AG04449 (cell line): ENCODE measurements at places on chromosomes 3 and 15.

GRCh38 chr3:126664591-126665214 is 9.8 kb upstream of the TXNRD3 start:
- DNase-seq: no peak

- DNase-seq: no peak
Measured at GRCh38 chr3:173003471-173003870, 137.6 kb downstream of the SPATA16 start.

GRCh38 chr3:141677701-141678100 is 60.4 kb upstream of the RNF7 start:
- DNase-seq: no peak

GRCh38 chr3:177827511-177828207 is 630.4 kb upstream of the TBL1XR1 start:
- peak; percentile 83 for DNase-seq

DNA sequence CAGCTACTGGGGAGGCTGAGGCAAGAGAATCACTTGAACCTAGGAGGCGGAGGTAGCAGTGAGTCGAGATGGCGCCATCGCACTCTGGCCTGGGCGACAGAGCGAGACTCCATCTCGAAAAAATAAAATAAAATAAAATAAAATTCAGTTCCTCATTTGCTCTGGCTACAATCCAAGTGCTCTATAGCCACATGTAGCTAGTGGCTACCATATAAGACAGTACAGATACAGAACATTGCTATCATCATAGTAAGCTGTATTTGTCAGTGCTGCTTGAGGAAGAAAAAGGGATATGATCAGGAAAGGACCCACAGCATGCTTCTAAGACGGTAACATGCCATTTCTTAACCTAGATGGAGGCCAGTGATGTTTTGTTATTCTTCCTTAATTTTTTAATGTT is 88.7 kb upstream of the CDAN1 start:
- DNase-seq: no peak

GRCh38 chr3:54138937-54139547 is 16.7 kb downstream of the CACNA2D3 start:
- DNase-seq: no peak

- DNase-seq: no peak
Measured at GRCh38 chr3:53672981-53673380, 173.2 kb downstream of the CHDH start.

GRCh38 chr15:34065941-34066340 is 26.9 kb upstream of the AVEN start:
- no peak for DNase-seq

- no peak for DNase-seq
Measured at GRCh38 chr15:58909616-58910015, 23.9 kb downstream of the SLTM start.

DNA sequence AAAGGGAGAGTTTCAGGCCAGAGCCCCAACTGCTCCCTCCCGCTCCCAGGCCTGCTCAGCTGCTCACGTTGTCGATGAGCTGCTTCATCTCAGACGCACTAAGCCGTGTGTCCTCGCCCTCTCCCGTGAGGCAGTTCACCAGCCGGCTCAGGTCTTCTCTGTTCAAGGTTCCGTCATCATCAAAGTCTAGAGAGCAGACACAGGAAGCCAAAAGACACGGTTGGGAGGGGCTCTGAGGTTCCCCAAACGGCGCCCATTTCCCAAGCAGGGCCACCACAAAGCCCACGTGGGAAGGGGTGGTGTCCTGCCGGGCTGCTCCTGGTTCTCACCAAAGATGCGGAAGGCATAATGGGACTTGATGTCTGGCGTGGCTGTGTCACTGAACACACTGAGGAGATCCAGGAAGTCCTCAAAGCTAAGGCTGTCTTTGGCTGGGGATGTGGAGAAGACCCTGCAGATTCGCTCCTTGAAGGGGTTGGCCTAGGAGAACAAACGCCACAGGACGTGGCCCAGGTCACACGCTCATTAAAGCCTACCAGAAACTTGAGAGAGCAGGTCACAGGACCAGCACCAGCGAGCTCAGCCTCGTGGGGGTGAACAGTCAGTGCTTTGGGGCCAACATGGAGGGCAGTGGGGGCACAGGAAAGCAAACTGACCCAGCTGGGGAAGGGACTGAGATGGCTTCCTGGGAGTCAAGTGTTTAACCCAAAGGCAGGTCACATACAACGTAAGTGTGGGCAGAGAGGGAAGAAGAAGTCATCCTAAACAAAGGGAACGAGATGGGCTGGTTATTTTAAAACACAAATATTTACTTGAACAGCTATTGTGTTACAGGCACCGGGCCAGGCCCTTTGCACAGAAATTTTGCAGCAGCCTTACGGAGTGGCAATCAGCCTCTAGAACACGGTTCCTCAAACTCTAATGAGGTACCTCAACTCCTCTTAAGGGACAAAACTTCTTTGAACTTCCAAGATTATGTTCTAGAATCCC is 2.4 kb downstream of the CIB1 start:
- no peak for DNase-seq

DNA sequence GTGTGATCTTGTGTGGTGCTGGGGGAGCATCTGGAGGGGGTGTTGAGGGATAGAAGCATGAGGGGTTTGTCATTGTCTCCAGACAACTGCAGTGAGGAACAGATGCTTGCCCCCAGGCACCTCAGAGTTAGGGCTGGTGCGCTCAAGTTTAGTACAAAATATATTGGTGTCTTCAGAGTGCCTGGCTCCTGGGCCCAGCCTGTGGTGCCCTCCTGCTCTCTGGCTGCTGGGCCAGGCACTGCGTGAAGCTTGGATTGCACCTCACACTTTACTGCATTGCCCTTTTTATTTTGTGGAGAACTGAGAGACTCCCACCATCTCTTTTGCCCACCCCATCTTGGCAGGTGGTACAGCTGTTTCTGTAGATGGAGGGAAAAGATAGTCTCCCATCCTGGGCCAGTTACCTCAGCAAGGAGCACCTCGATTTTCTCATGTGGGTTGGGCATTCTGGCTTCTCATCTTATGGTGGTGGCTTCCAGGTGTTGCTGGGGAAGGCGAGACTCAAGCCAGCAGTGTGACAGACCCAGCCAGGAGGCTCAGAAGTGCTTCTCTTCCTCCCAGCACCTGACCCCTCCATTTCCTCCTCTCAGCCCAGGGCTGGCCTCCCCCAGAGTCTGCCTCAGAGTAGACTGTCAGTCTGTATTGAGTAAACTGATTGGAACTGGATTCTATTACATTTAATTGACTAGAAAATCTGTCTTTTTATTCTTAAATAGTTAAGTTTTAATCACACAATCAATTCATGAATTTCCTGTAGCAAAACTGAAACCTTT is 140.5 kb downstream of the DNAJB8 start:
- no peak for DNase-seq

- no peak for DNase-seq
Measured at GRCh38 chr3:78878011-78878410, 889.8 kb downstream of the ROBO1 start.

DNA sequence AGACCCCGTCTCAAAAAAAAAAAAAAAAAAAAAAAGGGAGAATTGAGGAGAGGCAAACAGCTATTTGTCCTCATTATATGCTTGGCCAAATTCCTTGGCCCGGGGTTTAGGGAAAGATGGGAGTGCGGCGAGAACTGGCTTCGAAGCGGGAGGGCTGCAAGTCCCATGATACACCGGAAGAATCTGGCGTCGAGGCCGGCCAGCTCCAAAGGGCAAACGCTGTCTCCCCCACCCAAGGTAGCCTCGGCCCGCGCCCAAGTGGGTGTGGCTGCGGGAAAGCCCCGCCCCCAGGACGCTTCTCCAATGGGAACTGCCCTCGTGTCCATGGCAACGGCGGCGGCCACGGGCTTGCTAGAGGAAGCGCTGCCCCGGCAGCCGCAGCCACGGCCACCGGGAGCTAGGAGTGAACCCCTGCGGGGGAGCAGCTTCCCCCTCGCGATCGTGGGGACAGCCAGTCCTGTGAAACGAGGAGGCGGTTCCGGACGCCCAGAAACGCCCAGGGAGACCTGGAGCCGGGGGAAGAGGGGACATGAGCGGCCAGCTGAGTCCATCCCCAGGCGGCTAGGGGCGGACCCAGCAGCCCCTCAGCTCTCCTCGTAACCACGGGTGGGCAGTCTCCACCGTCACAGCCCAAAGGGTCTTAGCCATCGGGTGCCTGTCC is at the start of gene TTLL13:
Gene TTLL13 (plus strand): TSS at position 354 of the 661 bp plus-strand sequence. CDS start 1,075 bp downstream, outside the sequence.
- DNase-seq: peak; percentile 12

DNA sequence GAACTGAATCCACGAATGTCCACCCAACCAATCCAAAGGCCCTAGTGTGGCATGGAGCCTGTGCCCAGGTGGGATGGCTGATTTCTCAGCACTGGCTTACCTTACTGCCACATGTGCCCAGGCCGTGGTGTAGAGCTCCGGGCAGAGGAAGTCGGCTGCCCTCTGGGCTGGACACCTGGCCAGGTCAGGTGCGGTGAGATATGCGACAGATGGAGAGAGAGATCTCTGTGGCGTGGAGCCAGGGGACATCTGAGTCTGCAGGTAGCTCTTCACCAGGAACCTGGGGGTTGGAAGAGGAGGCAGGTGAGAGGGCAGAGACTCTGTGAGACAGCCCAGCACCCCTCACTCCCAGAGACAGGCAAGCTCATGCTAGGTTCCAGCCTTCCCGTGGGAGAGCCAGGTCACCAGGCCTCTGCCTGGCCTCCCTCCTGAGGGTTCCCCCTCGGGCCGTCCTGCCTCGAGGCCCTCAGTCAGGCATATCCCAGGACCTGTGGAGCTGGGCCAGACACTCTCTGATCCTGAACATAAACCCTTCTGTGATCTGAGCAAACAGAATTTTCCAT is 12.6 kb downstream of the ACOX2 start:
- DNase-seq: no peak

DNA sequence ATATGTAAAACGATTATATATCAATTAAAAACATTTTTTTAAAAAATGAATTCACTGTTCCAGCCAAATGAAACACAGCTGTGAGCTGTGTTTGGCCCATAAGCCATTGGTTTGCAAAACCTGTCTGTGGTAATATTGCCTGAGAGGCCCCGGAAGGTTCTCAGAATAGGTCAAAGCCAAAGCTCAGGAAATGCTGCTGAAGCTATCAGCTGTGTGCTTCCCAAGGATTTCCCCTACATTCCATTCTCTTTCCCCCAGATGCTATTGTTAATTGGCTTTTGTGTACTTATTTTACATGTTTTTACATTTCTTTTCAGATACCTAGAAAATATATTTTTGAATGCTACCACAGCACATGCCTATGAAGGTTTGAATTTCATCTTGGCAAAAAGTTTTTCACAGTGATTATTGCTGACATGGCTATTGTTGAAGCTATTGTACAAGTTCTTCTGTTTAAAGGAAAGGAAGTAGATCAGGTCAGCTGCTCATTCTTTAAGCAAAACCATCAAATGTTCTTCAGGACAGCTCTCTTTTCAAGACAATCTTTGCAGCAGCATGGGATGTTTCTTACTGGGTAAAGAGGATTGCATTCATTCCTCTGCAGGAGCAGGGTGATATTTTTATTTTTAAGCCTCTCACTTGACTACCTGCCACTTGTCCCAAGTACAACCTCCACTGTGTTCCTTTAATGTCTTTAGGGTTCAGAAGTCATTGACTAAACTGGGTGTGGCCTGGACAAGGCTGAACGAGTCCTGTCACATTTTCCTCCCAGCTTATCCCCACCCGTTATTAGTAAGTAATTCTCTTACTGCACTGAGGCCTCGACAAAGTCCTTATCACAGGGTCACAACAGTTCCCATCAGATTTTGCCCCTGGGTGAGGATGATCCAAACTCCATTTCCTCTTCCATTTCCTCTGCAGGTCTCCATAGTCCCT is 26.3 kb upstream of the BNC1 start:
- DNase-seq: no peak

- no peak for DNase-seq
Measured at GRCh38 chr3:14231145-14231990, 52.8 kb downstream of the LSM3 start.

DNA sequence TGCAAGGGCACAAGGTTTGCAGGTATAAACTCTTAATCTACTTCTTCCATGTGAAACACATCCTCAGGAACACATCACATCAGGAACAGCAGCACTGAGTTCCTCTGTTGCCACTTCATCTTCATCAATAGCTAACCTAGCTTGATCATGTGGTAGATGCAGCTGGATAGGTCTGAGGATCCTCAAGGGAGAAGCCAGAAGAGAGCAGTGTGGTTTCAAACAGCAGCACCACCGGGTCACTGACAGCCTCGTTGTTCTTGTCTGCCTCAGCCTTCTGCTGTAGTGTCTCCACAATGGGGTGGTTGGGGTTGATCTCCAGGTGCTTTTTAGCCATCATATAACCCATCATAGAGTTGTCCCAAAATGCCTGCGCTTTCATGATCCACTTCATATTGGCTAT is 58.8 kb downstream of the ADAM10 start:
- DNase-seq: no peak

DNA sequence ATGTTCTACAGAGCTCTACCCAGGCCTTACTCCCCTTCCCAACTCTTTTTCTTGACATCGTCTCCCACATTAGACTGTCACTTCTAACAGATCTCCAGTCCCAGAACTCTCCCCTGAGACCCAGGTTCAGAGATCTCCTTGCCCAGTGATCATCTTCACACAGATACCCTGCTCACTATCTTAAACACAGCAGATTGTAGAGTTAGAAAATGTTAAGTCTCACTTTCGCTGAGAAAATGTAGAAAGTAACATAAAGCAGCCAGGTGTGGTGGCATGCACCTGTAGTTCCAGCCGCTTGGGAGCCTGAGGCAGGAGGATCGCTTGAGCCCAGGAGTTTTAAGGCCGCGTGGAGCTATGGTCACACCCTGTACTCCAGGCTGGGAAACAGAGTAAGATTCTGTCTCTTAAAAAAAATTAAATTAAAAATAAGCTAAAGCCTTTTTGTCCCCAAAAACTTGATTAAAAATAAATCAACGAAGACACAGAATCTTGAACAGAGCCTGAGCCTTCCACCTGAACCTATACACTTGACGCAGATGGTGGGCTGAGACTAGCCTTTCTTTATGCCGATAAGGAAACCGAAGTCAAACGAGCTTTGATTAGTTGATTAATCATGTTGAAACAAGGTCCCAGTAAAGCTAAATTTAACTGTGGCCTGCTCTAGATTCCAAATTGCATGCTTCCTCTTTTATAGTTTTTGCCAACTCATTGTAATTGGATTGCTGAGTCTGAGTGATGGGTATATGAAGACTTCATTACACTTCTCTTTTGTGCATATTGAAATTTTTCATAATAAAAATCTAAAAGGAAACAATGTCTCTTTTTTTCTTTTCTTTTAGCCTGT is 31.3 kb upstream of the BLM start:
- no peak for DNase-seq

DNA sequence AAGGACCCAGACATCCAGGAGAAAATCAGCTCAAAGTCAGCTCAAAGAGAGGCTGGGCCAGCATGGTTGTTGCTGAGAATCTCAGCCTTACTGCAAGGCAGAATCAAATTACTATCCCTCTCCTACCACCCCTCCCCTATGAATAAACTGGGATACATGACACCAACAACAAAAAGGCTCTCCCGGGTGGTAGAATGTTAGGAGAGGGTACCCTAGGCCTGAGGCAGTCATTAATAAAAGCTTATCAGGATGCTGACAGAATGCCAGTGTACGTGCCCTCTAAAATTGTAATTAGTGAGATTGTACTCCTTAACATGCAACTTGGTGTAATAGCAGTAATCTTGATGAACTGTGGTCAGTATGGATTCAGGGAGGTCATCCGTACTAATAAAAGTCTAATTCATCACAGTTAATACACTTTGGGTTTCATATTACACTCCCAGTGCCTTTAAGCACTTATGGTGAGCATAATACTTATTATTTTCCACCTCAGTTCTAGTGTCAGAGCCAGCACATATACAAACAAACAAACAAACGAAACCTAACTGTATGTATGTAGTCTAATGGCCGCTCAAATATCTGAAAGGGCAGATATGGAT is 76.5 kb downstream of the B3GALNT1 start:
- DNase-seq: no peak

GRCh38 chr15:91412138-91412928 is 312.3 kb downstream of the SV2B start:
- no peak for DNase-seq
